Camera-type eye (tissue), 1 donor: ENCODE measurements at places on chromosomes 4 and X. TPM values are rescaled to one million over a fixed set of nuclear protein-coding genes. Genes with fewer than 3 reads are reported as not detected.

NSUN7 gene
- total RNA-seq = 10.5 TPM

BCAP31 gene
- total RNA-seq = 57.0 TPM

GBA3 gene
- total RNA-seq = not detected

NPY2R gene
- total RNA-seq = 1.3 TPM
